Stimulated activated naive CD8-positive, alpha-beta T cell treated with anti-CD3 and anti-CD28 coated beads, Interleukin-15, Interleukin-2, amounts not matched to agents 100 U/mL and 50 U/mL, for 24 hours (primary cell): ENCODE measurements at places on chromosomes 4 and X.

DNA sequence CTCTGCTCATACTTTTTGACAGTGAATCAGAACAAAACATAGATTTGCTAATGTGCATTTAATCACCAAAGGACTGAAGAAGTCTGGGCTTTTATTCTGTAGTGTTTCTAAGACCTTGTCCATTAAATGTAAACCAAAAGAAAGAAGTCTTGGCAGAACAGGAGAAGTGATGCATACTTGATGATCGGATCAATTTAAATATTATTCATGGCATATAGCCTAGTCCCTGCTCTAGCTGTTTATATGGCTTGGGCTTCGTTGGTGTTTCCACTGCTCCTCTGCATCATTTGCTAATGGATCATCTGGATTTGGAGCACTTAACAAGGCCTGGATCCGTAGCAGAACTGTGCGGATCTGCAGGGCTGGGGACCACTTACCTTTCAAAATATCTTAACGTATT is 566.6 kb downstream of the GALNTL6 start:
- no peak for DNase-seq

GRCh38 chrX:23729214-23729613 is 13.9 kb downstream of the ACOT9 start:
- DNase-seq = no peak

GRCh38 chr4:168218645-168219044 is 99.9 kb downstream of the DDX60 start:
- DNase-seq = no peak

- no peak for DNase-seq
Measured at GRCh38 chrX:28850955-28851354, 263.7 kb downstream of the IL1RAPL1 start.
